NCI-H187 (cell line): ENCODE measurements at places on chromosomes 16 and 17.

DNA sequence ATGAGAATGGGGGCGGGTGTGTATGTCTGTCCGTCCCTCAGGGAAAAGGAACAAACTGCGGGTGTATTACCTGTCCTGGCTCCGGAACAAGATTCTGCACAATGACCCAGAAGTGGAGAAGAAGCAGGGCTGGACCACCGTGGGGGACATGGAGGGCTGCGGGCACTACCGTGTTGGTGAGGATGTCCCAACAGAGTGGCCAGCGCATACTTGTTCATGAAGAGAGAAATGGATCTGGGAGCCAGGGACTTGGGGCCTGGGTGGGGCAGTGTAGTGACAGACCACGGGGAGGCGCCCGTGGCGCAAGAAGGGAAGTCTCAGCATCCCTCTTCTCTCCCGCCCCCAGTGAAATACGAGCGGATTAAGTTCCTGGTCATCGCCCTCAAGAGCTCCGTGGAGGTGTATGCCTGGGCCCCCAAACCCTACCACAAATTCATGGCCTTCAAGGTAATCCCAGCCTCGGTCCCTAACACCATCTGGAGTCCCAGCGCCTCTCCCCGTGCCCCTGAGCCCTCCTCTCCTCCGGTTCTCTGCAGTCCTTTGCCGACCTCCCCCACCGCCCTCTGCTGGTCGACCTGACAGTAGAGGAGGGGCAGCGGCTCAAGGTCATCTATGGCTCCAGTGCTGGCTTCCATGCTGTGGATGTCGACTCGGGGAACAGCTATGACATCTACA, 3.5 kb upstream of the C17orf107 start:
- no peak for DNase-seq

DNA sequence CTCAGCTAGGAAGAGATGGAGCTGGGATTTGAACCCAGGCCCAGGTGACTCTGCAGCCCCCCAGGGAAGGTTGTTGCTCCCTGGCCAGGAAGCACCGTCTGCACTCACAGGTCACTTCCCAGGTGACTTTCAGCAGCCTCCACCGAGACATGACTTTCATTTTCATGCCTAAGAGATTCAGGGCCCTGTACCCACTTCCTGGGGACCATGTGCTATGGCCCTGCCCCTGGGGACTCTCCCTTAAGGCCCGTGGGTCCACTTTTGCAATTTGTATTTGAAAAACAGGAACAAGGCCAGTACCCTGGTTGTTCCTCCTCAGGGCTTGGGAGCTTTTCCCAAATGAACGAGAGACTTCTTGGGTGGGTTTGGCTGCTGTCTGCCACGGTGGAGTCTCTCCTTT, 191.0 kb downstream of the IRF8 start:
- no peak for DNase-seq

- DNase-seq = no peak
These were observed 970 bp downstream of the PRSS36 start for GRCh38 chr16:31148896-31149295.

DNA sequence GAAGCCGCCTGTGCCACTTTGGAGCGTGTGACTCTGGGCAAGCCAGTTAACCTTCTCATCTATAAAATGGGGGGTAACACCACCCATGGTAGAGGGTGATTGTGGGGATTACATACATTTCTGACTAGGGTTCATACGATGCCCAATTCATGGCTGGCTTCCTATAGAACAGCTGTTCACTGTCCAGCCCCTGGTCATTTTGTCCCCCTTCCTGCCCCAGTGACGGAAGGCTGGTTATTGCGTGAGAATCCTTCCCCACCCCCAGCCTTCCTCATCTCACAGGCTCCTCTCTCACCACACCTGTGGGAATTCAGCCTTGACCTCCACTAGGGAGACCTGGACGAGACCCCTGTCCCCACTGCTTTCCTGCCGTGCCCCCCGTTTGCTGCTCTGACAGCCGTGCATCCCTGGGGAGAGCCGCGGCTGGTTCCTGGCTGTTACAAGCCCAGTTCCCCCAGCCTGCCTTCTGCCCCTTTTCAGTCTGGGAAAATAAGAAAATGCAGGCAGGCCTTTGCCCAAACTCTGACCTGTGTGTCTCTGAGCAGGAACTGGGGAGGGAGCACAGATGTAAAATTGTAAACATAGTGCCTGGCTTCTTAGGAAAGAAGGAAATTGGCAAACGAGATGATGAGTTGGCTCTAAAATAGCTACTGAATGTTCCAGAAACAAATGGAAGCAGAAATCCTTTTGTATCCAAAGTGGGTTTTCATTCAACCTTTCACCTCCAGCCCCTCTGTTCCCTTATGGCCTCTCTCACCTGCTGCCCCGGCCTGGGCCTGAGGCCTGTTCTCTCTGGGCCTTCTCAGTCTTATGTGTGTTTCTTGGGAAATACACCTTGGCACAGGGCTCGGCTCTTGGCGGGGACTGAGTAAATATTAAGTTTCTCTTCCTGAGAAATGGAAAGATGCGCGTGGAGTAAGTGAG, 67.3 kb downstream of the OR1D5 start:
- no peak for DNase-seq

- DNase-seq = no peak
These were observed 5.8 kb downstream of the DHX38 start for GRCh38 chr16:72099377-72099818.

GRCh38 chr16:56593573-56594291, 4.4 kb downstream of the MT3 start:
- DNase-seq = no peak

GRCh38 chr17:45081047-45081703, 20.1 kb downstream of the NMT1 start:
- no peak for DNase-seq

GRCh38 chr17:1413281-1413791, 13.3 kb upstream of the YWHAE start:
- DNase-seq = no peak

DNA sequence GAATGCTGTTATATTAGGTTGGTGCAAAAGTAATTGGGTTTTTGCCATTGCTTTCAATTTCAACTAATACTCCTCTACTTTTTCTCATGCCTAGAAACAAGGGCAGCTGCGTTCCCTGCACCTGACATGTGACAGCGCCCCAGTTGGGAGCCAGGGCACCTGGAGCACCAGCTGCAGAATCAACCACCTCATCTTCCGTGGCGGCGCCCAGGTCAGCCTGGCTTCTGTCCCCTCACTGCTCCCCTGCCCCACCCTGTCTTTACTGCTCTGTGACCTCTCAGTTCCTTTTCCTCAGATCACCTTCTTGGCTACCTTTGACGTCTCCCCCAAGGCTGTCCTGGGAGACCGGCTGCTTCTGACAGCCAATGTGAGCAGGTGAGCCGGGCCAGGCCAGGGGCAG, 16.4 kb upstream of the ITGAD start:
- no peak for DNase-seq

DNA sequence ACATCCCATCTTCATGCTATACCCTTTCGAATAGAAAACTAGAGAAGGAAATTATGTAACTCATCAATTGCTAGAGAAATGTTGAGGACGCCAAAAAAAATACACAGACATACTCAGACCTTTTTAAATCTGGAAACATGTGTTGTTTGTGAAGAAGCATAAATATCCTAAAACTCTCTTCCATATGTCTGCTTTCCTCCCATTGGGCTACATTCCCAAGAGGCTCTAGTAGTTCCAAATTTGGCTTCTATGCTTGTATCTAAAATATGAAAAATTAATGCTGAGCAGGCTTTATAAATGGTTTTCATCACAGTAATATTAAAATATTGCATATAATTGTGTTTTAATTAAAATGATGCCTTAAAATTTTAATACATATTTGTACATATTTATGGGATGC, 297.9 kb upstream of the PSMD7 start:
- DNase-seq = no peak

GRCh38 chr16:59573528-59574271, 839.6 kb upstream of the GOT2 start:
- DNase-seq = no peak

GRCh38 chr16:47528431-47528830, 67.3 kb downstream of the PHKB start:
- no peak for DNase-seq

- no peak for DNase-seq
These were observed 16.3 kb downstream of the FAM117A start for GRCh38 chr17:49747632-49748031.

- no peak for DNase-seq
These were observed 367.0 kb upstream of the ERCC4 start for GRCh38 chr16:13552960-13553257.

GRCh38 chr16:71648921-71649320, 22.9 kb downstream of the MARVELD3 start:
- DNase-seq = no peak

- DNase-seq = no peak
These were observed 3.2 kb upstream of the TCAP start for GRCh38 chr17:39661744-39662541.

GRCh38 chr17:633641-634101, 81.0 kb downstream of the VPS53 start:
- DNase-seq = no peak

GRCh38 chr16:84268291-84269040, 26.2 kb upstream of the WFDC1 start:
- DNase-seq = peak; percentile 13

GRCh38 chr17:28878981-28879380, 18.6 kb downstream of the FLOT2 start:
- DNase-seq = no peak

GRCh38 chr17:68762911-68763310, 161.7 kb upstream of the FAM20A start:
- no peak for DNase-seq

GRCh38 chr17:69406941-69407340, 7.6 kb upstream of the MAP2K6 start:
- no peak for DNase-seq

DNA sequence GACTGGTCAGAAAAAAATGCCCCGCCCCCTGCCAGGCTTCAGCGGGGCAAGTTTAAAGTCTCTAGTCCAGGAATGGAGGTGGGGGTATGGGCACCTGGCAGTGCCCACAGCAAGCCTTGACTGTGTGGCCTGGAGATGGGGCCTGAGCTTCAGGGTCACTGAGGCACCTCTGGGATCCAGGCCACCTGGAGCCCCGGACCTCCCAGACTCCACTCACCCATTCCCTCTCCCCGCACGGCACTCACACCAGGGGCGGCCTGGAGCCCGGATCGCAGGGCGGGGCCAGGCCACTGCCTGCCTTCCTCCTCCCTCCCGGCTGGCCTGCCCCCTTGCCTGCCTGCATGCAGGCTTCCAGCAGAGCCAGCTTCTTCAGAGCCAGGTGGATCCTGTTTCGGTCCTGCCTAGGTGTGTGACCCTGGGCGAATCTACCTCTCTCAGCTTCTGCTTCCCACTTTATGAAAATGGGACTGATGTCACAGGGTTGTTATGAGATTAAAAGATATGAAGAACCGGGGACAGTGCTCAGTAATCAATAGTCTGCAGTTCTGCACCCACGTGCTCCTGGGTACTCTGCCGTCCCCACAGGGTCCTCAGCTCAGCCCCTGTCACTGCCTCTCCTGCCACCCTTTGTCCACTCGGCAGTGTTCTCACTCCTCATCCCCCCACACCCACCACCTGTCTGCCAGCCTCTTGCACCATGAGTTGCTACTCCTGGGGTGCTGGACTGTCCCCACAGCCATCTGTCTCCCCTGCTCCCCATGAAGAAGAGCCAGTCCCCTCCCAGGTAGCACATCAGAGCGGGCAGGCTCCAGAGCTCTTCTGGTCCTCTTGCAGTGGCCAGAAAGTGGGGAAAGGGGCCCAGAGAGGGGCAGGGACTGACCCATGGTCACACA, 1.2 kb upstream of the TCAP start:
- DNase-seq = no peak

- no peak for DNase-seq
These were observed 14.7 kb downstream of the ALOX15B start for GRCh38 chr17:8053600-8053999.

GRCh38 chr16:24771132-24771778, 41.8 kb downstream of the TNRC6A start:
- DNase-seq = no peak

DNA sequence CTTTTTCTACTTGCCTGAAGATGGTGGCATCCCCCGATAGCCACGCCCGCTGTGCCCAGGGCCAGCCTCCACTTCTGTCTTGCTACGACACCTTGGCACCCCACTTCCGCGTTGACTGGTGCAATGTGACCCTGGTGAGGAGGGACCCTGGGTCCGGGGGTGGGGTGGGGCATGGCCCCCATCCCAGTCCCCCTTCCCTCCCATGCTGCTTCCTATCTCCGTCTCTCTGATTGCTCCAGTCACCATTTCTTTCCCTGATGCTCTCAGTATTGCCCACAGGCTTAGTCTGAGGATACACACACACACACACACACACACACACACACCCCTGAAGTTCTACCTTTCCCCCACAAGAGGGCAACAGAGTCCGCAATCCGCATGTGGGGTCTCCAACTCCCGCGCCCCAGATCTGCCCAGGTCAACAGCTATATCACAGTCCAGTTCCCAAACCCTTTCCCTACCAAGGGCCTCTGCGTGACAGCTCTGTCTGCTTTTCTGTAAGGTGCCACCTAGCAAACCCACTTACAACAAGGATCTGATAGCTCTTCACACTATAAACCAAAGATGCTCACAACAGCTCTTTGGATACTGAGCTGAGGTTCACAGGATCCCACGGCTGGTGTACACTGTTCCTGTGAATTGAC, 3.4 kb downstream of the SGCA start:
- no peak for DNase-seq

- DNase-seq = no peak
These were observed 4.1 kb upstream of the ARL5C start for GRCh38 chr17:39170109-39170508.

DNA sequence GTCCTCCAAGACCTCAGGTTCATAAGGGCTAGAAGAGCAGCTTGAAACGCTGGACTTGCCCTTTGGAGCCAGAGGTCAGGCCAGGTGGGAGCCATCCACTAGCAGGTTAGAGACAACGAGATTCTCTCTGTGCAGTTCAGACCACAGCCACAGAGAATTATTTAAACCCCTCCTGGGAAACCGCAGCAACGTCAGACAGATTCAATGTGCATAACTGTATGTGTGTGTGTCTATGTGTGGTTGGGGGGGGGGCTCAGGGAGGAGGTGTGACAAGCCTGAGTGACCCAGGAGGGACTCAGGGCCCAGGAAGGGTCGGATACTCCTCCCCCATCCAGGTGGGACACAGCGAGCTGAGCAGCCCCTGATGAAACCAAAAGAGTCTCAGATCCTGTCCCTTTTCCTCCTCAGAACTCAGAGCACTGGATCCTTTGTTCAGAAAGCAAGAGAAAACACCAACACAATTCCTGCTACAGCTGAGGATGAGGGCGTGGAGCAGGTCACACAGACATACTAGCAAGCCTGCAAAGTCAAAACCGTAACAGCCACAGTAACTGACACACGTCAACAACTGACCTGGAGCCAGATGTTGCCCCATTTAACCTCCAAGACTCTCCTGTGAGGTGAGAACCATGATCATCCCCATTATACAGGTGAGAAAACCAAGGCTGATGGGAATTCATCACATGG, 66.8 kb downstream of the XYLT1 start:
- DNase-seq = no peak

GRCh38 chr16:61432421-61432820, 603.8 kb downstream of the CDH8 start:
- no peak for DNase-seq

GRCh38 chr16:67187175-67187890, 2.6 kb downstream of the EXOC3L1 start:
- DNase-seq = no peak

DNA sequence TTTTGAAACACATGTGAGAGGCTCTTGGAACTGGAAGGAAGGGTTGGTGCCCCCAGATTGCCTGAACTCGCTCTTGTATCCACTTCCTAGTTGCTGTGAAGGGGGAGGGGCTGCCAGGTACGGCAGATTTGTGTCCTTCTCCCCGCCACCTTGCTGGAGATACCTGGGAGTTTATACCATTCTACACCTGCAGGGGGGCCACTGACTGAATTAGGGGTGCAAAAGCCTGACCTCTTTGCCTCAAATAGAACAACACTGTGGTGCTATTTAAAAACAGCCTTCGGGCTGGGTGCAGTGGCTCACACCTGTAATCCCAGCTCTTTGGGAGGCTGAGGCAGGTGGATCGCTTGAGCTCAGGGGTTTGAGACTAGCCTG, 35.1 kb upstream of the IL34 start:
- DNase-seq = no peak
